Muscle of leg (tissue), 16 donors: ENCODE measurements at places on chromosomes 12 and 14. TPM values are rescaled to one million over a fixed set of nuclear protein-coding genes. Genes with fewer than 3 reads are reported as not detected.
A peak's percentile ranks its signal among the peaks of the same experiment; 100 is the strongest.

Gene KSR2
- total RNA-seq = under 0.01 TPM

Gene PLA2G1B
- total RNA-seq = 0.75 TPM

Gene PLEKHH1
- total RNA-seq = 0.75 TPM

Gene SYNDIG1L
- 0.04 TPM for total RNA-seq

Gene NKX2-1
- total RNA-seq = not detected

Gene LALBA
- not detected for total RNA-seq

Gene C3AR1
- 3.7 TPM for total RNA-seq

Gene PRR4
- total RNA-seq = 4.8 TPM

- peak; percentile 24 for DNase-seq
Measured at GRCh38 chr14:102226356-102227125, 78.4 kb downstream of the MOK start.

DNA sequence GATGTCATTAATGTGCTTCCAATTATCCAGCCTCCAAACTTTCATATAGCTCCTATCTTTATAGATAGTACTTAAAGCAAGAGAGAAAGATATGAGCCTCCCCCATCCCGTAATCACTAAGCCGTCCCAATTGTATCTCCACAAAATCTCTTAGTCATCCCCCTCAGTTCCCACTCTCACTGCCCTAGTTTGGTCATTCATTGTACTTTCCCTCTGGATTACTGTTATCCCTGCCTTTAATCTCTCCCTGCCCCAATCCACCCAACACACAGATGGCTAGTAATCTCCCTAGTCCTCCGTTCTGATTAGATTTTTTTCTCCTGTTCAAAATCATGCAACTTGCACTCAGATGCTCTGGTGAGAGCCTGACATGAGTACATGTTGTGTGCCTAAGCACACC lies 5.4 kb upstream of the BCAT1 start:
- no peak for DNase-seq

- peak; percentile 89 for DNase-seq
Measured at GRCh38 chr12:46160101-46160980, 108.5 kb downstream of the SLC38A1 start.

DNA sequence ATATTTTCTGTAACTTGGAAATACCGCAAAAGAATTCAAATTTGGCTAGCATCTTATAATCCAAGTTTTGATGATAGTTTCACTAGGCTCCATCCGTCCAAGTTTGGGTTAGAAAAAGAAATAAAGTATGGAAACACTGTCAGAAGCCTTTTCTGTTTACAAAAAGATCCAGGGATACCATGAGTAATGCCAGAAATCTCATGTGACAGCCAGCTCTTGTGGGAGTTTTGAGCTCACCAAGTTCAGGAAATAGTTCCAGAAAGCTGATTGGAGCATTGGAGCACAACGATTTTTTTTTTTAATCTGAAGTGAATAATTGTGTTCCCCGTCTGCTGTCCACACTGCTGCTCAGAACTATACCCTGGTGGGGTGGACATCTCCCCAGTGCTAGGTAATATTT lies 229.7 kb upstream of the NPAS3 start:
- DNase-seq = peak; percentile 100

GRCh38 chr12:108798551-108799221 lies 58.7 kb downstream of the SSH1 start:
- peak; percentile 86 for DNase-seq

GRCh38 chr14:101328412-101329028 lies 232.8 kb upstream of the DIO3 start:
- no peak for DNase-seq

DNA sequence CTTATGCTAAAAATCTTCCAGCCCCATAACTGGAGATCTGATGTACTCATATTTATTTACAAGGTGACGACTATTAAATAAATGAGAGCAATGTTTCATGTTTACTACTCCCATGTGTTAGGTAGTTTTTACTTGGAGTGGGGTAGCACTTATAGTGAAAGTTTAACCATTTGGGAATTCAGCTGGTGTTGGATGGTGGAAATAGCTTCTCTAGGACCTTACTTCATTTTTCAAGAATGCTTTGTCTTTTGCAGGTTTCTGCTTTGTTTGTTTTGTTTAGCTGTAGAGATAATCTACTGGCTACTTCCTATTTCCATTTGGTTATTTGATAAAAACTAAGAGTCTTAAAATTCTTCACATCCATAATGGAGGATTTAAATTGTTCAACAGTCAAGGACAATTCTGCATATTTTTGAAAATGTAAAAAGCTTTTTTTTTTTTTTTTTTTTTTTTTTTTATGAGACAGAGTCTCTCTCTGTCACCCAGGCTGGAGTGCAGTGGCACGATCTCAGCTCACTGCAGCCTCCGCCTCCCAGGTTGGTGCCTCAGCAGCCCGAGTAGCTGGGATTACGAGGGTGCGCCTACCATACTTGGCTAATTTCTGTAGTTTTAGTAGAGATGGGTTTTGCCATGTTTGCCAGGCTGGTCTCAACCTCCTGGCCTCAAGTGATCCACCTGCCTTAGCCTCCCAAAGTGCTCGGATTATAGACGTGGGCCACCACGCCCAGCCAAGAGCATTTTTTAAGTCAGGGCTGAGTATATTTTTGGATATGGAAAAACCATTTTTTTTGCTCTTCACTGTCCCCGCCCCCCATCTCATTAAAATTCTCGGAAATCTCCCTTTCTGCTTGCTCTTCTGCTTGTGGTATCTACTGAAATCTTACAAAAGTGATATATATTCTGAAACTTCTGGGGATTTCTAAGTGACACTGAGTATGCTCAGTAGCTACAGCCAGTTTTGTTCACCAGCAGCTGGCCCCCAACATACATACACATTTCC lies 1.4 kb upstream of the ABCD2 start:
- DNase-seq = peak; percentile 10

GRCh38 chr12:48040354-48040753 lies 36.1 kb upstream of the COL2A1 start:
- no peak for DNase-seq

- peak; percentile 81 for DNase-seq
Measured at GRCh38 chr12:94265539-94265938, 117.2 kb downstream of the PLXNC1 start.

- no peak for DNase-seq
Measured at GRCh38 chr14:95685978-95686922, at the start of gene TCL1B. TCL1B (plus strand) TSS chr14:95686426; CDS start chr14:95686468, 42 bp downstream.

- no peak for DNase-seq
Measured at GRCh38 chr14:51304438-51304837, 64.4 kb downstream of the TMX1 start.

GRCh38 chr14:90839024-90839888 lies 23.0 kb upstream of the TTC7B start:
- DNase-seq = peak; percentile 97

GRCh38 chr14:88321692-88322503 lies 1.2 kb downstream of the KCNK10 start:
- DNase-seq = no peak

- DNase-seq = no peak
Measured at GRCh38 chr14:101757064-101757838, 4.3 kb upstream of the PPP2R5C start.

- peak; percentile 24 for DNase-seq
Measured at GRCh38 chr14:55780156-55780946, 200.3 kb downstream of the KTN1 start.

DNA sequence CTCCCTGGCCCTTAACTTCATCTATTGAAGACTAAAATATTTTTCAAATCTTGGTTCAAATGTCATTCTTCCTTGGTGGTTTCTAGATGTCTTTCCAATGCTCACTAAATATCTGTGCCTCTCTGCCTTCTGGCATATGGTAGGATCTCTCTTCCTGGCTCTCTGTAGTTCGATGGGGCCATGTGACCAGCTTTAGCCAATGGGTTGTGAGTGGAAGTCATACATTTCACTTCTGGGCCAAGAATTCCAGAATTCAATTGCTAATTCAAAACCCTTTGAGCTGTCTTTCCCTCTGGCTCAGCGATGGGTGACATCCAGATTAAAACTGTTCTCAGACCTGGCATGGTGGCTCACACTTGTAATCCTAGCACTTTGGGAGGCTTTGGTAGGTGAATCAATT lies 25.8 kb upstream of the CTDSP2 start:
- DNase-seq = no peak

- peak; percentile 68 for DNase-seq
Measured at GRCh38 chr14:85165094-85165493, 364.9 kb upstream of the FLRT2 start.

GRCh38 chr12:127158385-127159061 lies 1108.4 kb upstream of the TMEM132C start:
- no peak for DNase-seq

- no peak for DNase-seq
Measured at GRCh38 chr12:57299514-57300016, 48.6 kb upstream of the STAC3 start.

DNA sequence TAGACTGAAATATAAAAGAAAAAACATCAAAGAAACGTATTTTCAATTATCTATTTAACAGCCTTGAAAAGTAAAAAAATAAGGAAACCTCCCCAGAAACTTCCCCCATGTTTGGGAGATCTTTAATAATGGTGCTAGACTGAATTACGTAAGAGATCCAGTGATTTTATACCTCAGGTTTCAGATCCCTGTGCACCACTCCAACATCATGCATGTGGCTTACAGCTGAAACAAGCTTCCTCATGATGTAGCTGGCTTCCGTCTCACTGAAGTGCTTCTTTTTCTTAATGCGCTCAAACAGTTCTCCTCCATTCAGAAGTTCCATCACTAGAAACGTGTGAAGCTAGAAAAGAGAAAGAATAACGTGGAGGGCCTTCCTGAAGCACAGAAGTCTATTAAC lies 78.0 kb upstream of the TTC7B start:
- peak; percentile 51 for DNase-seq
